HFF-Myc (cell line): ENCODE measurements at places on chromosomes 6 and 20.

- no peak for DNase-seq
Observed at GRCh38 chr6:86193821-86194220, 551.1 kb upstream of the SYNCRIP start.

DNA sequence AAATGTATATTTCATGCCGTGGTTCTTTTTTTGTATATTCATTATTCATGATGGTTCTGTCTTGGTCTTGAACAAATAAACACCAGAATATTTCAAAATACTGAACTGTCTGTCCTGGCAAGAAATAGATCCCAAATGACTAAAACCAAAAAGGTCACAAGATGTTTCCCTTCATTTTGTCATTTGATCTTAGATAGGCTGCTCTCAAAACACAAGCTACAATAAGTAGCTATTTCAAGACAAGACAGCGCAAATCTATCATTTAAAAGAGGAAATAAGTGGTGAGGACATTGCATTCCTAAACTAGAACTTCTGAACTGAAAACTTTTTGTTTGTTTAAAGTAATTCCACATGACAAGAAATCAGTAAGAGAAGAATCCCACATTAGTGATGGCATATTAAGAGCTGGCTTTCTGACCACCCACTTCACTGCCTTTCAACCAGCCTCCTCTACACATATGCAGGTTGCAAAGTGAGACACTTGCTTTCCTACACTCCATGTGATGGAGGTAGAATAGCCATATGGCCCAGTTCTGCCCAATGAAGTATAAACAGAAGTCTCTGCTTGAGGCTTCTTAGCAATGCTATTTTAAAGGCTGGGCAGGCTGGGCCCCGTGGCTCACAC, 54.4 kb upstream of the CCDC28A start:
- no peak for DNase-seq

DNA sequence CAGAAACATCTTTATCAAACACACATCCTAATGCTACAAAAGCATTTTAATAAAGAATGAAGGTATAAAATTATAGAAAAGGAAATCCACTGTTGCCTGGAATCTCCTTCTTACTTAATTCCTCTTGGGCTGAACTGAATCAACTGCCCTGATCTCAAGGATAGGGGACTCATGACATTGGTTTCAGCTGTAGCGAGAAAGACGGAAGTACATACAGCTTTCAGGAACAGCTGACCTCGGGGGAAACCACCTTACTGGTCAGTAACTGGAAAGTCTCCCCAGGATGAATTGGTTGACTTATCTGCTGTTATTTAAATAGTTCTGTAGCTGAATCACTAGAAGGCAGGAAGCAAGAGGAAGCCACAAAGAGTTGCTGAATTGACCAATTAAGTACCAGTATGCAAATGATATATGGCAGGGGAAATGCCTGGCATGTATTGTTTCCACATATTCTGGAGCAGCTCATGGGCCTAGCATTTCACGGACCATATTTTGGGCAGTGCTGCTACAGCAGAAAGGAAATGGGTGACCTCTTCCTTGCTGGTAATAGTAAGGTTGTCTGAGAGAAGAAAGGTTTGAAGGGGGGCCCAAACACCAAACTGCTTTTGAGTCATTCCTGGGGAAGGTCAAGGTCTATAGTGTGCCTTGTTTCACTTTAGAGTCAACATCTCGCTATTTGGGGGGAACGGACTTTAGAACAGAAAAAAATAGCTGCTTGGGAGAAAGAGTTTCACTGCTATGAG, 43.7 kb upstream of the MAP7 start:
- peak; percentile 97 for DNase-seq

DNA sequence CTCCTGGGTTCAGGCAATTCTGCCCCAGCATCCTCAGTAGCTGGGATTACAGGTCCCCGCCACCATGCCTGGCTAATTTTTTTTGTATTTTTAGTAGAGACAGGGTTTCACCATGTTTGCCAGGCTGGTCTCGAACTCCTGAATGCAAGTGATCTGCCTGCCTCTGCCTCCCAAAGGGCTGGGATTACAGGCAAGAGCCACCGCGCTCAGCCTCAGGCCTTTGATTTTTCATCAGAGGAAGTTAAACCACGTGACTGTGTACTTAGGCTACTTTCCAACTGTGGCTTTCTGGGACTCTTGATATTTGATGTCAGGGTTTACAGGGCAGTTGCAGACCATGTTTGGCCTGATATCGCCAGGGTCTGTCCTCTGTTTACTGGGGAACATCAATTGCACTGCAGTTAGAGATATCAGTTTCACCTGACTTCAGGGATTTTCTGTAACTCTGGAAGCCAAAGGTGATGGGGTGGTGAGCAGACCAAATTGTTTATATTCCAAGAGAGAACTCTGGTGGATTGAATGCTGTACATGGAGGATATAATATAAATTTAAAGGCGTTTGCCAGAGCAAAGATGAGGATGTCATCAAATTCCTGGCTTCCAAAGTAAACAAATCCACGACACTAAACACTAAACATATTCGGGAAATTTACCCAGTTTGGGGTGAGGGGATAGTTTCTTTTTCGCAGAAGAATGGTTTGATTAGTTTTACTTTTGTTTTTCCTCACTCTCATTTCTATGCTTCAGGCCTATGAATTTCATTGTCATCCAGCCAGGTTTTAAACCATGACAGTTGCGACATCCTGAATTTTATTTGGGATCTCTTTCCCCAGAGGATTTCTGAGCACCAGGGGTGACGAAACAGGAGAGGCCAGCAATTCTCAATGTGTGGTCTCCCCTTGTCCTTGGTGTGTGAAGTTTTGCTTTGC, 4.2 kb downstream of the PSMF1 start:
- DNase-seq = no peak

GRCh38 chr20:50309280-50309763, 118.7 kb downstream of the CEBPB start:
- DNase-seq = no peak

- no peak for DNase-seq
Observed at GRCh38 chr6:48511378-48511777, 400.4 kb upstream of the PTCHD4 start.

DNA sequence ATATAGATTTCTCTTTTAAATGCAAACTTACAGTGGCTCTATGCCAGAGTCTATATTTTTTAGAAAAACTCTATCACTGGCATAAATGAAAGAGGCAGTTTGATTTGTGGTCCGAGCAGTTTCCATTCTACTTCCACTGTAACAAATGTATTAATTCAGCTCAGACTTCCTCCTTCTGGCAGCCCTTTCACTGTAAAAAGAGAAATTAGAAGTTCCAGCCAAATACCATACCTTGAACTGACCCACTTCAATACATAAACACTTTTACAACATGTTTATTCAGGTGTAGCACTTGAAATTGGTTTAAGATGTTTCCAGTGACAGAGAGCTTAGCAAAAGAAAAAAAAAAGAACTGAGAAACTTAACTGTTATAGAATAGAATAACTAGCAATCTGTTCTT, 99.3 kb downstream of the BMP5 start:
- no peak for DNase-seq

GRCh38 chr6:37435816-37436215, 2.8 kb downstream of the CMTR1 start:
- DNase-seq = no peak

DNA sequence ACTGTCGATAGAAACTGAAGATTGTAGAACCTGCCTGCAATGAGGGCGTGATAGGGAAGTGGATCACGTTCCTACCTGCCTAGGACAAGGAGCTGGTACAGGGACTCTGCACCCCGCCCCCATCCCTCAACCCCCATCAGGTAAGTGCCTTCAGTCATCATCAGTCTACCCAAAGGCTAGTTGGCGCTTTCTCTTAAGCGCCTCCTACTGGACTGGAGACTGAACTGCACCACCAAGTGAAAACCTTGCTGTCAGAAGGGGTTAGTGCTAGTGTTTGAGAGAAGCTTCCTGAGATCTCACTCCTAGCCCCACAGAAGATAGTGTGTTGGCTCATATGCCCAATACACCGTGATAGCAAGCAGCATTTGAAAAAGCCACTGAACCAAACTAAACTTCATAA, 706.5 kb upstream of the MAN1A1 start:
- no peak for DNase-seq

- no peak for DNase-seq
Observed at GRCh38 chr6:37024656-37025337, 19.3 kb downstream of the FGD2 start.

- peak; percentile 100 for DNase-seq
Observed at GRCh38 chr6:45445749-45446549, 68.2 kb upstream of the SUPT3H start.

GRCh38 chr6:134031696-134032255, 20.6 kb downstream of the SLC2A12 start:
- DNase-seq = no peak

DNA sequence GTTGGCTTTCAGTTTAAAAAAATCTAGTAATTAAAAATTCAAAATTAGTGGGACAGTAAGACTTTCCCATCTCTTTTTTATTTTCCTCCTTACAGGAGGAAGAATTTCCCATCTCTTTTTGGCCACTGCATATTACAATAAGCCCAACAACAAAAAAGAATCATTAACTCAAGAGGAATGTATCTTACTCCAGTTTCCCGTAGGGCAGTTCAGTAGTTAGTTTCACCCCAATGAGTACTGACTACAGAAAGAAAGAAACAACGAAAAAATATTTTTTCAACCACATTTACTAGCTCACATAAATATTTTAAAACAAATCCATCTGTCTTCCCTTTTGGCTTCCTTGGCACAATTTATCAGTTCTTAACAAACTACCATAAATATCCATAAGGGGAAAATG, 14.9 kb upstream of the BLOC1S5 start:
- no peak for DNase-seq

DNA sequence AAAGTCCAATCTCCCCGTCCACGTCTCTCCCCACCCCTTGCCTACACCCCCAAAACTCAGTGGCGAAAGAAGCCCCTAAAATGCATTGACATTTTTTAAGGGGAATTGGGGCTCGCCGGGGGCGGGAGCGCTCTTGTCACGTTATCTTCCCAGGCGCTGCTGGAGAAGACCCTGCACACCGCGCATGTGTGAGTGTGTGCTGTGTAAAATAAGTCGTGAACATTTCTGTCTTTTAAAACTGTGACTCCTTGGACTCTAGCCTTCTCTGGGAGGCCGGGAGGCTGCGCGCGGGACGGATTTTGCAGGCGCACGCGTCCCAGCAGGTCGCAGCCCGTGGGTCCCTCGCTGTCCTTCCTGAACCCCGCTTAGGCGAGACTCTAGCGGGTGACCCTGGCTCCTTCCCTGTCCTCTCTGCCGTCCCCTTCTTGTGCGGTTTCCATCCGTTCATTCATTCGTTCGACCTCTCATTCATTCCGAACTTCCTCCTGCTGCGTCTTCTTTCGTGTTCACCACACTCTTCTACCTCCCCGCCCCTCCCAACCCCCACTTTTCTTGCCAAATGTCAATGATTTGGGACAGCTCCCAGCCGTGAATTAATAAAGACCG, 2.2 kb downstream of the NRN1 start:
- no peak for DNase-seq

- no peak for DNase-seq
Observed at GRCh38 chr6:32945108-32945760, 4.4 kb upstream of the HLA-DMB start.

DNA sequence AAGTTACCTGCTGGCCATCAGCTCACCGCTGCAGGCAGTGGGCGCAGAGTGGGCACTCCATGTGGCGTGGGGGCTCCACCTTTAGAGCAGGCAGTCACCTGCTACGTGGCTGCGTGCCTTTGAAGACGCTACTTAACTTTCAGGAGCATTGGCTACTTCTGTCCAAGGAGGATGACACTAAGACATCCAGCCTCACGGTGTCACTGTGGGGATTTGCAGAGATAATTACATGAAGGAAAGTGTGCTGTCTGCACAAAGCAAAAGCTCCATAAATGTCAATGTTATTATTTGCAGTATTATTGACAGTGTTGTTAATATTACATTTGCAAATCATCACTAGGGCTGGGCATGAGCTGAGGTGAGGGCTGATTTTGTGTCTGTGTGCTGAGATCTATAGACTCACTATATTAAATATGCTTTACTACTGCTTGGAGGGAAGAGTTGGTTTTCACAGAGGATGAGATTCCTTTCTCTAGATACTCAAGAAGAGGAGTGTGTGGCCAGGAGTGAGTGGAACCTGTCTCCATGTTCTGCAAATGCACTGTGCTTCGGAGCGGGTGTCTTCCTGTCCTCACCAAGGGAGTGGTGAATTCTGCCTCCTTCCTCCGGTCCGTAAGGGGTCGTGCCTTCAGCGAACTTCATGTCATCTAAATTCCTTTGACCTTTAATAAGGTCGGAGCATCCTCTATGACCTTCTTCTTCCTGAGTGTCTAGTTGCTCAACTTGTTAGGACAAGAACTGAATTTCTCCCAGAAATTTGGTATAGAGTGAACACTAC, 165.8 kb upstream of the SYNDIG1 start:
- no peak for DNase-seq

- no peak for DNase-seq
Observed at GRCh38 chr20:61331543-61331942, 79.5 kb downstream of the CDH4 start.

DNA sequence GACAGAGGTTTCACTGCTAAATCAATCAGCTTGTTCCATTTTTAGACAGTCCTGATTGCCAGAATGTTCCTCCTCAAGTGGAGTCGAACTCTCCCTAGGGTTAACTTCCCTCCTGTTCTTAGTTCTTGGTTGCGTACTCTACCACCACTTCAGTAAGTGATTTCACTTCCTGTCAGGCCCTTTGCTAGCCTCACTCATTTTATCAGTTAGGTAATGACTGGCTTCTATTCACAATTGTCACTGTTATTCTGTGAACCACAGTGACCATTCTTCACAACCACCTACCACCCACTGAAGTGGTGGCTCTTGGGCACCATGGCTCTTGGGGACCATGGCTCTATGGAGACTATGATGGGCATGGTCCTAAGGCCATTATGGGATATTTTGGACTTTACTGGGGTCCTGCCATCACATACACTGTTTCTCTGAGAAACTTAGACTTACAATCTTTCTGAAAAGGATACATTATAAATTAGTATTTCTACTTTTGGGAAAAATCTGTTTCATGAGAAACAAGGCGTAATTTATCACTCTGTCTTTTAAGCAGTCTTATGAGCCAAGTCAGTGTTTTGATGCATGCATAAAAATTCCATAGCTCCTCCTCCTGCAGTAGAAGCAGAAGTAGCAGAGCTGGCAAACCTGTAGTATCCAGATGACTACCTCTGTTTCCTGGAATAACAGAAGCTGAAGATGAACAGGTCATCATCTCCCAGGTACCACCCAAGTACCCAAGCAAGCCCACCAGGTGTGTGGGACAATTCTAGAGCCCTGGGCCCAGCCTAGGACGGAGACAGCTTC, 66.3 kb downstream of the ATXN1 start:
- DNase-seq = no peak

DNA sequence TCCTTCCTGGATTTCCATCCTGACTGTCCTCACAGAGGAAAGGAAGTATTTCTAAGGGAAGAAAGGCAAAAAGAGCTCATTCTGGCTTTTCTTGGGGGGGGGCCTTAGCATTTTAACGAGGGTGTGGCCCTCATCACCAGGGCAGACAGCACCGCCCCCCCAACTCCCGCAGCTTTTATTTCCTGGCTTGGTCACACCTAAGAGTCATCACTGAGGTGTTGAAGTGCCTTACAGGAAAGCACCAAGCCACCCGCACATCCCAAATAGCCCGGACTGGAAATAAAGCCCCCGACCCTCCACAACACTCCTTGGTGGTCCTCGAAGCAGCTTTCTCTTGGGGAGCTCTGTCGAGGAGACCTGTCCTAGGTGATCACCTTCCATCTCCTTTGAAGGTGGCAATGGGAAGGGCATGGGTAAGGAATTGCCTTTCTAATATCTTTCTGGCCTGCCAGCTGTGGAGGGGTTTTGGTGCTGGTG, 1.3 kb downstream of the PTK7 start:
- no peak for DNase-seq
